ENCODE measurements at places on chromosomes 2 and 18.

DNA sequence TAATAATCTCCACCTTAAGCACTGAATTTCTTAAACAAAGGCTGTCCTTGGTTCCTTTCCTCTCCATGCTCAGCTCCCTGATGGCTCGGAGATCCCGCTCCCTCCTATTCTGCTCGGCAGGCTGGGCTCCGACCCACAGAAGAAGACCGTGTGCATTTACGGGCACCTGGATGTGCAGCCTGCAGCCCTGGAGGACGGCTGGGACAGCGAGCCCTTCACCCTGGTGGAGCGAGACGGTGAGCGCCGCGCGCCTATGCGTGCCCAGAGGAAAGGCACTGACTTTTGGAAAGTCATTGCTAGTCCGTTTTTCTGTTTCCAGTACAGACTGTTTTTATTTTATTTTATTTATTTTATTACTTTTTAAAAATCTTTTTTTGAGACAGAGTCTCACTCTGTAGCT lies 9.6 kb downstream of the CNDP2 start:
- no peak for DNase-seq

DNA sequence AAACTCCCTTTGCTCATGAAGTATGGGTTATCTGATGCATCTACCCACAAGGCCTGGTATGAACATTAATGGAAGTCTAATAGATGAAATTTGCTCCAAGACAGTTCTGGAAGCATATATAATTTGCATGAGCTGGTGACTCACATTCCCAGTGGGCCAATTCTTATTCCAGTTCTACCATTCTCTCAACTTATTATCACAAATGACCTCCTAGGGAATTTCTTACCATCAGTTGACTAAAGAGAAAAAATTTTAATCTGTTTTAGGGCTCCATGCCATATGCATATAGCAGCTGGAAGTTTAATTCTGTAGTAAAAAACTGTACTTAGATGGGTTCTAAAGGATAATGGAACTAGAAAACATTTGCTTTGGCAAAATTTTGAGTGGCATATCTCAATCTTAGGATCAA lies 165.2 kb upstream of the COL3A1 start:
- no peak for DNase-seq

- DNase-seq = no peak
Measured at GRCh38 chr2:58122540-58122939, 75.9 kb downstream of the VRK2 start.

DNA sequence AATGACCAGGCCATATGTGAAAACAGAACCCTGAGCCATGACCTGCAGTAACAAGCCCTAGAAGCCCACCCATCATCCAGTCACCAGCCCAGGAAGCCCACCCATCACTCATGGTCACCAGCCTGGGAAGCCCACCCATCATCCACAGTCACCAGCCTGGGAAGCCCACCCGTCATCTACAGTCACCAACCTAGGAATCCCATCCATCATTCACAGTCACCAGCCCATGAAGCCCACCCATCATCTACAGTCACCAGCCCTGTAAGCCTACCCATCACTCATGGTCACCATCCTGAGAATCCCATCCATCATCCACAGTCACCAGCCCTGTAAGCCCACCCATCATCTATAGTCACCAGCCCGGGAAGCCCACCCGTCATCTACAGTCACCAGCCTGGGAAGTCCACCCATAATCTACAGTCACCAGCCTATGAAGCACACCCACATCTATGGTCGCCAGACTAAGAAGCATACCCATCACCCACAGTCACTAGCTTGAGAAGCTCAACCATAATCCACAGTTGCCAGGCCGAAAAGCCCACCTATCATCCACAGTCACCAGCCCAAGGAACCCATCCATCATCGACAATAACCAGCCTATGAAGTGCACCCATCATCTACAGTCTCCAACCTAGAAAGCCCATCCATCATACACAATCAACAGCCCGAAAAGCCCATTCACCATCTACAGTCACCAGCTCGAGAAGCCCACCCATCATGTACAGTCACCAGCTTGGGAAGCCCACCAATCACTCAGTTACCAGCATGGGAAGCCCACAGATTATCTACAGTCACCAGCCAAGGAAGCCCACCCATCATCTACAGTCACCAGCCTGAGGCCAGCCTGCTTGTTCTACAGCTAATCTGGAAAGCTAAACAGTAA lies 91.9 kb downstream of the TWIST2 start:
- no peak for DNase-seq

GRCh38 chr18:23231340-23232021 lies 96.2 kb downstream of the CABLES1 start:
- peak; percentile 85 for DNase-seq
